GM12865 (cell line): ENCODE measurements at places on chromosomes 3 and 15.
A peak's percentile ranks its signal among the peaks of the same experiment; 100 is the strongest.

GRCh38 chr3:44301746-44302145 lies 36.8 kb upstream of the TCAIM start:
- DNase-seq = no peak

DNA sequence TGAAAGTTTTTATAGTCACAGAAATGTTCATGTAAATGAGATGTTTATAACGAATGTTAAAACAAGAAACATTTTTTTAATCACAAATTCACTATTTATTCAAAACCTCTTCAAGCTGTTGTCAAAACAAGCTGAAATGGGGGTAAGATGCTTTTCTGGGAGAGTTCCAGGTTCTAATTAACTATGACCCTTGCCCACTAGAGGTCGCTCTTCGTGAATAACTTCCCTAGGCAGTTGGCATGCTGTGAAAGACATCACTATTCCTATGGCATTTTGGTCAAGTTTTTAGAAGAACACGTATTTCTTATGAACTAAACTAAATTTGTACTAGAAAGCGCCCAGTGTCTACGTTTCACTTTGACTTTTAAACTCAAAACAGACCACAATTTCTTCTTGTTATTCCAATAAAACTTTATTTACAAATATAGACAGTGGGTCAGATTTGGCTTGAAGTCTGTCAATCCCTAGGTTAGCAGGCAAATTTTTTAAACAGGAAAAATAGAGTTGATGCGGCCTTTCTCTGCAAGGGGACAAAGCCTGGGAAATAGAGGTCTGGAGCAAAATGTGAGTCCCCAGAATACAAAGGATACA lies 62.8 kb upstream of the CMTM8 start:
- DNase-seq = peak; percentile 68

DNA sequence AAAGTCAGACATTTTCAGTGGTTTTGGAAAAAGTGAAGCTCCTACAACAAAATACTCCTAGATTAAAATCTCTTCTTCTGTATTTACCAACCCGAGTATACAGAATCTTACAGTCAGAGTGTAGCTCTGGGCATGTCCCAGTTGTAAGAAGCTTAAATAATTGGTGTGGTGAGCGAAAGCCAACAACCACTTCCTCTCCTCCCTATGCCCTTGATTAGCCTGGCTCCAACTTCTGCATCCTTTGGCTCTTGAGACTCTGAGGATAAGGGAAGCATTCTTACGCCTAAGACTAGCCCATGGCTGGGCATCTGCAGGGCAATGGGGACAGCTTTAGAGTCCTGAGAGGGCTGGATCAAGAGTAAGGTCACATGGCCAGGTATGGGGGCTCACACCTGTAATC lies 25.5 kb downstream of the RFT1 start:
- no peak for DNase-seq

DNA sequence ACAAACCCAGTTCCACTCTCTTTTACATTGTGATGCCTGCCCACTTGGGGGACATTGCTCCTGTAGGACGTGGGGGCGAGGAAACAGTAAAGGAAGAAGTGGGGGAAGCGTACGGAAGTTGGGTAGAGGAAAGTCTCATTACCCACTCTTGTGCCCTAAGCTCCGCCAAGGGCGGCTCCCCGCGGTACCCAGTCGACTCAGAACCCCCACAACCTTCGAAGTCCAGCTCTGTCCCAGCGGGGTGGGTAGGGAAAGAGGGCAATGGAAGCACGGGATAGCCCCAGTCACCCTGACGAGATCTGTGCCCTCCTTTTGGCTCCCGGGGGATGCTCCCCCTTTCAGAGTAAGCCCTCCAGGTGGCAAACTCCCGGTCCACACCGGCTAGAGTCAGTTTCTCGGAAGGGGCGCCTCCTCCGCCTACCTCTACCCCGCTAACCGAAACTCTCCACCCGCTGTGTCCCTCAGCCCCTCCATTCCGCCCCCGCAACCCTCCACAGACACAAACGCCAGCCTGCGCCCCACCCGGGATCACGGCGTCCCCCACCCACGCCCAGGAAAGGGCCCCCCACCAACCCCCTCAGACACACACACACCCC lies 527 bp downstream of the CSNK1G1 start:
- peak; percentile 17 for DNase-seq

DNA sequence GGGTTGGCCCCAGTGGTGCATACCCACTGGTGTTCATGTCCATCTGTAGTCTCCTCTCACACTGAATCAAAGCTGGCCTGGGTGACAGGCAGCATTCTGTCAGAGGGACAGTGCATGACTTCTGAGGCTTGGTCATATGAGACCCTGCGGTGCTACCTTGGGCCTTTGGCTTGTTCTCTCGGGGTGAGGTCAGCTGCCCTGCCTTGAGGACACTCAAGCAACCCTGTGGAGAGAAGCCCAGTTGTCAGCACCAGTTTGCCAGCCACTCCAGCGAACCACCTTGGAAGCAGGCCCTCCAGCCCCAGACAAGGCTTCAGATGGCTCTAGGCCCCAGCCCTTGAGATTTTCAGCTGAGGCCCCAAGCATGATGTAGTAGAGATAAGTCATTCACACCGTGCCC lies 16.9 kb upstream of the RAB7A start:
- DNase-seq = no peak
